GM12864 (cell line): ENCODE measurements at places on chromosomes 5 and 9.
A peak's percentile ranks its signal among the peaks of the same experiment; 100 is the strongest.

- DNase-seq: no peak
Observed at GRCh38 chr9:104842698-104843097, 78.8 kb downstream of the NIPSNAP3B start.

GRCh38 chr9:120916588-120916987, 10.0 kb downstream of the TRAF1 start:
- no peak for DNase-seq

- no peak for DNase-seq
Observed at GRCh38 chr5:103228061-103228460, 30.5 kb upstream of the MACIR start.

- DNase-seq: no peak
Observed at GRCh38 chr9:87346061-87346665, 151.5 kb upstream of the DAPK1 start.

- DNase-seq: no peak
Observed at GRCh38 chr5:113527746-113528145, 14.3 kb downstream of the YTHDC2 start.

- peak; percentile 19 for DNase-seq
Observed at GRCh38 chr5:56640763-56641406, 174.5 kb upstream of the MAP3K1 start.

DNA sequence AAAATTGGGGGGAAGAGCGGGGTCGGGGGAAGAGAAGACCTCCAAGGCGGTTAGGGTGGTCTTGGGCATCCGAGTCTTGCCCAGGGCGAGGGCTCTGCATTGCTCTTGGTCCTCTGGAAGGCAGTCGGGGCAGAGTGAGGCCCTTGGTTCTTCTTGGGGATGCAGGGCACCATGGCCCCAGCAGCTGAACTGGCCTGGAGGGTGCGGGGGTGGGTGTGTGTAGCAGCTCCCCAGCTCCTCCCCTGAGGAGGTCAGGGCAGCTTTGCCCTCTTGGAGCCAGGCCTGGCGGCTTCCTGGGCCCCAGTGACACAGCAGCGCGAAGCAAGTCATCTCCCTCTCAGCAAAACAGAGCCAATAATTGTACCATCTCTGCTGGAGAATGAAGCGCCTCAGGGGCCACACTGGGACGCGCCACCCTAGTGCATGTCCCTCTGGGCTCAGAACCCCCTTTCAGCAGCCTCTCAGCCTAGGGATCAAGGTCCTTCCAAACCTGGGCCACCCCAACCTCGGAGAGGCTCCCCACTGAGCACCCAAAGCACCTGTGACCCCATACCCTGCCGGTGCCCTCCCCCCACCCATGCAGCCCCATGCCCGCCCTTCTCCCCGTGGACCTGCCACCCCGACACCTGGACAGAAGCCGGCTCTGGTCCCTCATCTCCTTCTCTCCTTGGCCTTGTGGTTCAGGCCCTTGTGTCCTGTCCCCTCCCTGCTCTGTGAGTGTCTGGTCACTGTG, 10.4 kb upstream of the RXRA start:
- no peak for DNase-seq

- no peak for DNase-seq
Observed at GRCh38 chr9:137162505-137163364, 7.1 kb downstream of the LRRC26 start.

- DNase-seq: no peak
Observed at GRCh38 chr5:139710319-139711066, 62.3 kb downstream of the CXXC5 start.

- DNase-seq: no peak
Observed at GRCh38 chr5:97165726-97166125, 17.3 kb downstream of the RIOK2 start.

GRCh38 chr5:130350131-130350530, 445.9 kb downstream of the CHSY3 start:
- DNase-seq: no peak

- no peak for DNase-seq
Observed at GRCh38 chr5:81147886-81148571, 85.1 kb upstream of the CKMT2 start.

DNA sequence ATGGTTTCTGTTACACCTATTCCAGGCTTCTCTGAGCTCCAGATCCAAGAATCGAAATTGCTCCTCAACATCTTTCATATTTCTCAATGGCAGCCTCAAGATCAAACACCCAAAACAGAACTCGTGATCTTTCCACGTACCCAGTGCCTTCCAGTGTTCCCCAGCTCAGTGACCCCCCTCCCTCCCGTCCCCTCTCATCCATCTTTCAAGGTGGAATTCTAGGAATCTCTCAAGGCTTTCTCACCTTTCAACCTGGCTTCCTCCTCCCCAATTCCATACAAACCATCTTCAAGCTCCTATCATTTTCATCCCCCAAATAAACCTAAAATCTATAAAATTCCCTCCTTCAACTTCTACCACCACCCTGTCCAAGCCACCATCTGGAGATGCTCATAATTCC, 615.3 kb downstream of the BNC2 start:
- DNase-seq: no peak

- DNase-seq: no peak
Observed at GRCh38 chr5:42721484-42721883, 35.1 kb upstream of the CCDC152 start.

DNA sequence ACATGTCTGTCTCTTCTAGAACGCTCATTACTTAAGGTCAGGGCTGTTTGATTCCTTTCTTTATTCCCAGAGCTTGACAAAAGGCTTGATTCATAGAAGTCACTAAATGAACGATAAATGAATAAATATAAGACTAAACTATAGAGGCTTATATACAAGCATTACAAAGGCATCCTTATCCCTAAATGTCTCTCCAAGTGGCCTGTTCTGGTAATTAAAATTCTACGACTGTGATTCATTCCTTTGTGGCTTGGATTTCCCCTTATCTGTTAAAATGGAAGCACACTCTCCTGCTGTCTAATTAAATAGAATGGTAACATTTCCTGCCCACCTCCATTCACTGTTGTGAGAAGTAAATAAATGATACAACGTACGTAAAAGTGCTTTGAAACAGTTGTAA, 49.5 kb downstream of the C7 start:
- no peak for DNase-seq

- DNase-seq: no peak
Observed at GRCh38 chr5:54860321-54860720, 125.1 kb downstream of the ESM1 start.

DNA sequence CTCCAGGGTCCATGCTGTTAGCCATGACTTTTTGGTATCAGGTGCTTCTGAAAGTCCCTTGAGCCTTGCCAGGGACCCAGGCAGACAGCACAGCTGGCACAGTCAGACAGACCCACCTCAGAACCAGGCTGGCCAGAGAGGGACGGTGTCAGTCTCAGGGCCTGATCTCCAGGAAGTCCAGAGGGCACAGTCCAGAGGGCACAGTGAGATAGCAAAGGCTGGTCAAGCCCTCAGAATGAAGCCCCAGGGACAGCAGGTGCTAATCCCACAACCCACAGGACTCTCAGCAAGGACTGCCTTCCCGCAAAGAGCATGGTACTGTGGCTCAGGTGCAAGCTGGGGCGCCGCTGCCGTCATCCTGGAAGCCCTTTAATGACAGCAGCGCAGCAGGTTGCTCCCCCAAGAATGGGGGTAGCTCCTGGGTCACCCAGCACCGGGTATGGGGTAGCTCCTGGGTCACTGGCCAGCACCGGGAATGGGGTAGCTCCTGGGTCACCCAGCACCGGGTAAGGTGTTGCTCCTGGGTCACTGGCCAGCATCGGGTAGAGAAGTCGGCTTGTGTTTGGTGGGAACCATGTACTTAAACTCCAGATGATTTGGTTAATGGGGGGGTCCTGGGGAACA, 105.6 kb upstream of the PHYKPL start:
- DNase-seq: no peak

DNA sequence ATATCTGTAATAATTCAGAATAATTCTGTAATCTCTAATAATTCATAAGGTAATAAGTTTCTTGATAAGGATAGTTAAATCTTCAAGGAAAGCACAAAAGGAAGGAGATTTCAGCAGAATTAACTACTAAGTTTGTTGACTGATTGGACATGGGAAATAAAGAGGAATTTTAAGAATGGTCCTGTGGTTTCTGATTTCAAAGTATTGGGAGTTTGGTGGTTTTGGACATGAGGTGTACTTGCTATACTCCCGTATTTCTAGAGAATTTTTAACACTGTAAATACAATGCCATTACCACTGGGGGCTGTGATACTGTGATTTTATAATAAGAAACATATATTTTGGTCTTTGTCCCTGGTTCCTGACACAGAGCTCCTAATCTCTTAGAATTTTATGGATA, 123.9 kb downstream of the UNC13B start:
- no peak for DNase-seq

DNA sequence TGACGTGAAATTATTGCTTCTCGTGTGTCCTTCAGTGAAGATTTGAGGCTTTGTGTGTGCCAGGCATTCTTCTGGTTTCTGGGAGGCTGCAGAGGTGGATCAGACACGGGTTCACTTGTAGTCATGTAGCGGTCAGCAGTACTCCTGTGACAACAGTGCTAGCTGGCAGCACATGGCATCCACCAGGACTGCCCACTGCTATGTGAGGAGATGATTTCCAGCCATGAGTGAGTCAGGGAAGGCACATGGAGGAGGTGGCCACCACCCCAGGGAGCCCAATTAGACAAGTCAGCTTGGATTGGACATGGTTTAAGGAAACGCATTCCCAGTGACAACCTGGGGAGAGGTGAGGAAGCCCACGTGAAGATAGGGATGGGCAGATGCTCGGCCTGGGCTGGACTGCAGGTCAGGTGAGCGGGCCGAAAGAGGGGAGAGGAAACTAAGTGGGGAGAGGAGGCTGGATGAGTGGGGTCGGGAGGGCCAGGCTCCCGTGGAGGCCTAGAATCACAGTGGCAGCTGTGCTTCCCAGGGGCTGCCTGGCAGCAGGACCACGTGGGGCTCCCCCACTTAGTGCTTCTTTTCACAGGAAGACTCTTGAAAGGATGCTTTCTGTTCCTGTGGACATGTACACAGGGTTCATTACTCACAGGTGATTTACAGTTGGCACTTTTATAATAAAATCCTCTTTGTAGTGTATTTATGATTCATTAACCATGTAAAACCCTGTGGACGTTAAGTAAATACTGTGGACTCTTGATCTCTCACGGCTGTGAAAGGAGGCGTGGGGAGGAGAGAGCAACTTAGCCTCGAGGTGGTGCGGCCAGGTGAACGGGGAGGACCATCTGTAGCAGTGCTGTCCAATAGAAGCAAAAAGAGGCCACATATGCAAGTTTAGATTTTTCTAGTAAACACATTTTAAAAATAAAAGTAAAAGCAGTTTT, 80.0 kb upstream of the OTULINL start:
- no peak for DNase-seq

GRCh38 chr9:72257814-72258213, 107.2 kb downstream of the ZFAND5 start:
- DNase-seq: no peak

DNA sequence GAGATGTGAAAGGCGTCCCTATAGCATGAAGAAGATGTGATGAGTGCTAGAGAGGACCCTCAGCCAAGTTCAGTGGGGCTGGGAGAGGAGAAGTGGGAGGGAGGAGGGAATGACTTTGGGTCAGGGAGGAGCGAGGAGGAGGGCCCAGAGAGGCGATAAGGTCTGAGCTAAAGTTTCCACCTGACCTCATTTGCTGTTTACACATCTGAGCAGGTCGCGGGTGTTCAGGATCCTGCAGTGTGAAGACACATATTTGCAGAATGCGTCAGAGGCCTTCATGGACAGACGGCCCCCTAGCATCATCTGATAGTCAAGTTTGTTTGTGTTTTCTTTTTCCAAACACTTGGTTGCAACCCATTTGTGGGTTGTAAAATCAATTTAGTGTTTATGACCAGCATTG, 18.9 kb upstream of the IGFBPL1 start:
- DNase-seq: no peak

GRCh38 chr5:176901260-176902101, 2.3 kb upstream of the HK3 start:
- peak; percentile 12 for DNase-seq

DNA sequence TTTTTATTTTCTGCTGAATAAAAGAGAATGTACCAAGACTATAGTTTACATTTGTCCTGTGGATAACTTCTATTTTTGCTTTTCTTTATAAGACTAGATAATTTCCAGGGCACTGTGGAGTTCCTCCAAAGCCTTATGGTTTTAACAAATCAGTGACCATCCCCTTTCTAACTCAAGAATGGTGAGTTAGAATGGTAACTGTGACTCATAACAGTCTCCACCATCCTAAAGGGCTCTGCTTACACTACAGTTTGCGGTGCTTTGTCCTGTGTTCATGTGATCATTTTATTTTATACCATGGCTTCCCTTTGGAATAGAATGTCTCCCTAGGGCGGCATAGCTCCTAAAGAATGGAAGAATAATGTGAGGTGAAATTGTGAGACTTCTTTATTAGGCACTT, 30.2 kb downstream of the WDR36 start:
- no peak for DNase-seq

DNA sequence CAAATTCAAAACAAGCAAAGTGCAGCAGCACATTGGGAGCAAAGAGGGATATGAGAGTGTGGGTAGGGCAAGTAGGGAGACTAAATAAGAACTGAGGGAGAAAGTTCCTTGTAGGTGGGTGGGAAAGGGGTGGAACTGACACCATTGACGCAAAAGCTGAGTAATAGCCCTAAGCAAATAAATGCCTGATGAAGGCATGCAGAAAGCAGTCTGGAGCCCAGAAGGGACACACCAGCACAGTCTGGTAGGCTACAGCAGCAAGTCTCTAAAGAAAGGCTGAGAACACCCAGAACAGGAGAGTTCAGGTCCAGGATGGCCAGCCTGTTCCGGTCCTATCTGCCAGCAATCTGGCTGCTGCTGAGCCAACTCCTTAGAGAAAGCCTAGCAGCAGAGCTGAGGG, at the start of gene INSL4:
Gene INSL4 (plus strand): TSS at position 208 of the 400 bp plus-strand sequence. CDS start 105 bp downstream, at position 313.
- DNase-seq: no peak

DNA sequence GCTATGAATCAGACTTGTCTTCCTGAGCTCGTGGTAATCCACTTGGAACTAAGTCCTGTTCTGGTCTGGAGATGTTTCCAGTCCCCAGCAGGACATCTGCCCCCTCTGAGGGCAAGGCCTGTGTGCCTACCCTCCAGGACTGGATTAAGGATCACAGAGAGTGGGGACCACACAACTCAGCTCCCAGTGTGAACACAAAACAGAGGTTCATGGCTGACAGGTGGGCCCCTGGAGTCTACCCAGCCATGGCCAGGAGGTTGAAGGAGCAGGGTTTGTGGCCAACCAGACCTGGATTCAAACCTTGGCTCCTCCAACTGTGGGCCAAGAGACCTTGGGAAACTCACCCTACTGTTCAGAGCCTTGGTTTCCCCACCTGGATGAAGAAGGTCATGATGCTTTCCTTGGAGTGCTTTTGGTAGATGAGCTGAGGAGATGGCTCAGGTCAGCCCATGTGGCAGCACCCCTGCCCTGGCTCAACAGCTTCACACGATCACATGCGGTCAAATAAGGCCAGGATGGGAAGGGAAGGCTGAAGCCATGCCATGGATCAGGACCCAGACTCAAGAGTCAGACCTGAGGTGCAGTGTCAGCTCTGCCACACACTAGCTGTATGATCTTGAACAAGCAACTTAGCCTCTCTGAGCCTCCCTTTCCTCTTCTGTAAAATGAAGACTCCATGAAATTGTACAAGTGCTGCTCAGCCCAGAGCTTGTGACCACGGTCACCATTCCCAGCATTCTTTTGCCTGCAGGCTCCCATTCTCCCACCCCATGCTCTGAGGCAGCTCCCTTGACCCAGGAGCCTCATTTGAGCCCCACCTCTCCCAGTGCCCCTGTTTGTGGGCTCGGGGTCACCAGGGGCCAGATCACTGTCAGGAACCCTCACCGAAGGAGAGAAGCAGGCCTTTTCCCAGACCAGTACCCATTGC, 27.3 kb upstream of the ANGPTL2 start:
- no peak for DNase-seq
